ENCODE measurements at places on chromosomes 1 and 21. TPM values are rescaled to one million over a fixed set of nuclear protein-coding genes. Genes with fewer than 3 reads are reported as not detected.

GABPA gene
- total RNA-seq: 20.5 TPM

P3R3URF gene
- total RNA-seq: not detected

ITLN2 gene
- total RNA-seq: not detected

RNF19B gene
- 25.4 TPM for total RNA-seq

APCS gene
- total RNA-seq: not detected

EXTL1 gene
- 0.13 TPM for total RNA-seq

OLIG2 gene
- not detected for total RNA-seq

CFHR5 gene
- total RNA-seq: not detected

HFM1 gene
- not detected for total RNA-seq

SDC3 gene
- total RNA-seq: 33.7 TPM

LHX8 gene
- not detected for total RNA-seq

HPCA gene
- not detected for total RNA-seq

MTARC2 gene
- 23.1 TPM for total RNA-seq

PGLYRP4 gene
- not detected for total RNA-seq

GUCA2A gene
- not detected for total RNA-seq

DNA sequence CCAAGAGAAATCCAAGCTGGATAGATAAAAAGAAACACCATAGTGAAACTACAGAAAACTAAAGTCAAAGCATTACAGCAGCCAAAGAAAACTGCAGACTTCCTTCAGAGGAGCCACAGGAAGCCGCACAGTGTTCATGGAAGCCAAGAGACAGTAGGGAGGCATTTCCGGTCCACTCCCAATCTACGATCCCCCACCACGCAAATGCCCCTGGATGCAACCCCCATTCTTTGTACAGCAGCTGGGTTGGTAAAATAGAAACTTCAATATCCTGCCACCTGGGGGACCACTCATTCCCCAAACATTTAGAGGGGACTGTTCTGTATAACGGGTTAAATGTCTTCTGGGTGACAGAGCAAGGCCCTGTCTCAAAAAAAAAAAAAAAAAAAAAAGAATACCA, 43.9 kb upstream of the TSPEAR start:
- DNase-seq: no peak

DNA sequence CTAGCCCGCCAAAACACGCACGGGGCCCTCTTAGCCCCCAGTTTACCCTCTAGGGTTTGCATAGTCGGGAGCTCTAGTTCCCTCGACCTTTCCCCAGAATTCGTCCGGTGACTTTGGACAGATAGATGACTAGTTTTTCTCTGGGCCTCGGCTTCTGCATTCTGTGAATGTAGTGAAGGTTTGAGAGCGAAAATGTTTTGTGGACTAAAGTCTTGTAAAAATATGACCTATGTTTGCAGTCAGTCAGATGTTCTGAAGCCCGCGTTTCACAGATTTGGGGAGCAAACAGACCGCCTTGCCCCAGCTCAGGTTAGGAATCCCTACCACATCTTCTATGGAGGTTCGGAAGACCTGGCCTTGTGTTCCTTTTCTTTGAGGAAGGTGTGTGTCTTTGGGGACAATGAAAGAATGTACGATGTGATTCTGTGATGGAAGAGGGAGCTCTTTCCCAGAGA, 401 bp downstream of the UQCRH start:
- no peak for DNase-seq

DNA sequence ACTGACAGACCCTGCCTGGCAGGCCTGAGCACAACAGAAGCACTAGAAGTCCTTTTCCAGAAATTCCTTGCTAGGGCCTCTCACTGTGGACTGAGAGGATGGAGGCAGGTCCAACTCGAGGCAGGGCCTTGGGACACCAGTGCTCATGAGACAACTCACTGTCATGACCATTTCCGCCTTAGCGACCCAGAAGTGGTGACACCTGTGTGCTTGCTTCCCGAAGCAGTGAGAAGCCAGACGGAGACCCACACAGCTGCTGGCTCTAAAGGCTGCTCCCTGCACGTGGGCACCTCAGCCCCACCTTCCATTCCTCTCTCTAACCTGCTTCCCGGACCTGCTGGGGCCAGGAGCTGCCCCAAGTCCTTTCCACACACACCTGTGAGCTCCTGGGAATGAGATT, 33.0 kb downstream of the KCNC4 start:
- DNase-seq: no peak

DNA sequence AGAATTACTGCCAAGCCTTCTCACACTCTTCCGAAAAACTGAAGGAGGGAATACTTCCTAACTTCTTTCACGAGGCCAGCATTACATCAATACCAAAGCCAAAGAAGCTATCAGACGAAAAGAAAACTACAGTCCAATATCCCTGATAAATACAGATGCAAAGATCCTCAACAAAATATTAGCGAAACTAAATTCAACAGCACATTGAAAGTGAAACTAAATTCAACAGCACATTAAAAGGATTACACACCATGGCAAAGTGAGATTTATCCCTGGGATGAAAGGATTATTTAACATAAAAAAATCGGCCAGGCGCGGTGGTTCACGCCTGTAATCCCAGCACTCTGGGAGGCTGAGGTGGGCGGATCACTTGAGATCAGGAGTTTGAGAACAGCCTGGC, 176.8 kb downstream of the FAF1 start:
- no peak for DNase-seq

DNA sequence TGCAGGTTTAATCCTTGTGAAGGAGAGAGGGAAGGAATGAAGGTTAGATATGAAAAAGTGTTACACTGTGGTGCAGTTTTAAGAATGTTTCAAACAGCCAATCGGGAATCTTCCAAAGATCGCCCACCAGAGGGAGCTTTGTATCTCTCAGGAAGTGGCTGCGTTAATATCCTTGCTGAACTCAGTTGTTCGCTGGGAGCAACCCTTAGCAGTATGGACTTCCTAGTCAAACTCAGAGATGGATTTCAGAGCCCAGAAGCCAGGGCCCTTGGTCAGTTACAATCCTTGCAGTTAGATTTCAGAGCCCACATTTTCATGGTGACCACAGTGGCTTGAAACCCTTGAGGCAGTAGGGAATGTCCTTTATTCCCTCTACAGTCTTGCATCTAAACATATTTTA, 136.2 kb downstream of the NTNG1 start:
- DNase-seq: peak; percentile 4

- no peak for DNase-seq
These were observed 13.6 kb upstream of the LRP8 start for GRCh38 chr1:53341521-53341895.

GRCh38 chr1:92970990-92971689, 9.9 kb upstream of the DIPK1A start:
- no peak for DNase-seq

GRCh38 chr1:159121526-159121925, 45.0 kb upstream of the AIM2 start:
- DNase-seq: no peak

- no peak for DNase-seq
These were observed 8.6 kb downstream of the ADAMTSL4 start for GRCh38 chr1:150557813-150558212.

DNA sequence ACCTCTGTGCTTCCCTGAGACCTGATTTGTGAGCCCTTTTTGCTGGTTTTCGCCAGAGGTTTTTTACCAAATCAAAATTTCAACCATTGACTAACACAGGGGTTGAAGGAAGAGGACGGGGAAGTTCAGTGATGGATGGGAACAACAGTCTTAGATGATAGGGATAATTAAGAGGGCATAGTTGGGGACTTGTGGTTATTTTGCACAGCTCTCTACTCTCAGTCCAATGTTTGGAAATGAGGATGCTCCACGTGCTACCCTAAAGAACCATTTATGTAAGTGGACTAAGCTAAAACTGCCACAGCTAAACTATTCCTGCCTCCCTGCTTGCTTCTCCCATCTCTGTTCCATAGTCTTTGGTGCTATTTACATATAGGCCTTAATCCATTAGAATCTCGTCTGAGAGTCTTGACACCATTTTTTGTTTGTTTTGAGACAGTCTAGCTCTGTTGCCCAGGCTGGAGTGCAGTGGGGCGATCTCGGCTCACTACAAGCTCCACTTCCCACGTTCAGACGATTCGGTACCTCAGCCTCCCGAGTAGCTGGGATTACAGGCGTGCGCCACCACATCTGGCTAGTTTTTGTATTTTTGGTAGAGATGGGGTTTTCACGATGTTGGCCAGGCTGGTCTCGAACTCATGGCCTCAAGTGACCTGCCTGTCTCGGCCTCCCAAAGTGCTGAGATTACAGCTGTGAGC, 684 bp upstream of the MCL1 start:
- DNase-seq: no peak

GRCh38 chr1:183804916-183805841, at the start of gene RGL1:
Gene RGL1 (plus strand): TSS chr1:183805120. CDS start chr1:183805298, 178 bp downstream.
- DNase-seq: peak; percentile 91

- DNase-seq: peak; percentile 89
These were observed 68.9 kb downstream of the CDC7 start for GRCh38 chr1:91569411-91570119.

DNA sequence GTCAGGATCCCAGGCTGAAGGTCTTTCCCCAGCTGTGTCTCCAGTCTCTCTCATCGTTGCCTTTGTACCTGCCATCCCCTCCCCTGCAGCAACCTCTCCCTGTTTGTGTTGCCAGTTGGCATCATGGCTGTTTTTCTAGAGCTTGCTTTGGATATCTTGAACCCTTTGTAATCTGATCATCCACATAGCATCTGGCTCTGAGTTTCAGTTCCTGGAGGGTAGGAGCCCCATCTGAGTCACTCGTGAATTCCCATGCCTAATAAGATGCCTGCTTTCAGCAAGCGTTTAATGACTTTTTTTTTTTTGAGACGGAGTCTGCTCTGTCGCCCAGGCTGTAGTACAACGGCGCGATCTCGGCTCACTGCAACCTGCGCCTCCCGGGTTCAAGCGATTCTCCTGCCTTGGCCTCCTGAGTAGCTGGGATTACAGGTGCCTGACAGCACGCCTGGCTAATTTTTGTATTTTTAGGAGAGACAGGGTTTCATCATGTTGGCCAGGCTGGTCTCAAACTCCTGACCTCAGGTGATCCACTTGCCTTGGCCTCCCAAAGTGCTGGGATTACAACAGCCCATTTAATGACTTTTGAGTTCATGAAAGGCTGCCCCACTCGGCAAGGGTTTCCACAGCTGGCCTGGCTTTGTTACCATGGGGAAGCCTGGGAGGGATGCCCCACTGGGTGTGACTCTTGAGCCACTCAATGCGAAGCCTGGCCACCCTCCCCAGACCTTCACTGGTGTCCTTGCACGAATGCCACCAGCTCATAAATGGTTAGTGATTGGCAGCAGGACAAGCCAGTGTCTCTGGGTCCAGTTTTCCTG, 11.9 kb downstream of the ALPL start:
- DNase-seq: no peak

GRCh38 chr21:28252928-28253327, 739.7 kb downstream of the LTN1 start:
- DNase-seq: no peak

DNA sequence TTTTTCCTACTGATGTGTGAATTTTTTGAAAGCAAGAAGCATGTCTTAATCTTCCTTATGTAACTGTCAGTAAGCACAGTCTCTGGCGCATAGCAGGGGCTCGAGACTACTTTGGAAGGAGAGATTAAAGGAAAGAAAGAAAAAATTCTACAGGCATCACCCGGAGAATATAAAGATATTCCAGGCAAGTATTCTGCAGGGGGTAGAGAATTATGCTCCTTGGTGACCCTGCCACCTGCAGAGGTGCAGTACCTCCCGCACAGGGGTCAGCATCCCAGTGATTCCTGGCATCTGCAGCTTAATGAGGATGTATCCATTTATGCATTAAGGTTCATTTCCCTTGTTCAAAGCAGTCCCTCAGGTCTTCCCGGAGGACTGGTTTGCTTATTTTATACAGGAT, 87.6 kb upstream of the WLS start:
- no peak for DNase-seq

GRCh38 chr1:57377339-57378139, 46.3 kb downstream of the DAB1 start:
- no peak for DNase-seq

GRCh38 chr1:97572561-97572960, 348.3 kb downstream of the DPYD start:
- no peak for DNase-seq

- no peak for DNase-seq
These were observed 9.1 kb downstream of the COL8A2 start for GRCh38 chr1:36115931-36116330.

GRCh38 chr1:47523835-47524215, 86.0 kb downstream of the FOXD2 start:
- DNase-seq: no peak

DNA sequence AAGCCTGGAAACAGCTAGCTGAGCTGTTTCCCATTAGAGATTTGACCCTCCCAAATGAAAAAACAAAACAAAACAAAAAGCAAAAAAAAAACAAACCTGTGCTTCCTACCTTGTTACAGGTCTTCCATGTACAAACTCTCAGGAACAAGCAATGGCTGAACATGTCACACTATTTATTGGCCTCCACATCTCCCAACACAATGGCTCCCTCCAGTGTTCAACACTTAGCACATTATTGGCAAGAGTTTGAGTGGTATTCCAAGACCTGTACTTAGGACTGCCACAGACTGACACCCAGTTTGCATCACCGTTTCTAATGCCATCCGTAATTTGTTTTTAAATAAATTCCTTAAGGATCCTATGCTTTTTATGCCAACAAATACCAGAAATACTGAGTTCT, 195.0 kb upstream of the OLFM3 start:
- no peak for DNase-seq

DNA sequence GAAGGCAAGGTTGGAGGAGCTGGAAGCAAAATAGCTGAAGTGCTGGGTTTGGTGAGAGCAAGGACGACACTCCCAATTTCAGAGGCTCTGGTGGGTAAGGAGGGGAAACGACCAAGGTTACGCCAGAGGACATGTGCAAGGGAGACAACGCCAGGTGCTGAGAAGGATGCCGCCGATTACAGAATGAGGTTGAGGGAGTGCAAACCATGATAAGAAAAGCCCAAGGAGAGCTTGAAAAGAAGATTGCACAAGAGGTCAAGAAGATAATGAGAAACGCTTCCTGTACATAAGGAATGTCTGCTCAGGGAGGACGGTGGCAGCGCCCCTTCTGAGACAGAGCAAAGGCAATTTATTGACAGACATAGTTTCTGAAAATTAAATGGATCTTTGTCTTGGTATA, 382.0 kb upstream of the PROX1 start:
- no peak for DNase-seq

- DNase-seq: no peak
These were observed at the start of gene ADAMTS1 for GRCh38 chr21:26845066-26845758. Gene ADAMTS1 (minus strand): TSS chr21:26845409. CDS start chr21:26844954, 455 bp downstream.

- no peak for DNase-seq
These were observed 22.1 kb downstream of the OMA1 start for GRCh38 chr1:58524353-58524945.

GRCh38 chr1:167483790-167484189, 34.5 kb downstream of the CD247 start:
- no peak for DNase-seq
